Type B pancreatic cell (in vitro differentiated cells): ENCODE measurements at places on chromosomes 13 and 19.

DNA sequence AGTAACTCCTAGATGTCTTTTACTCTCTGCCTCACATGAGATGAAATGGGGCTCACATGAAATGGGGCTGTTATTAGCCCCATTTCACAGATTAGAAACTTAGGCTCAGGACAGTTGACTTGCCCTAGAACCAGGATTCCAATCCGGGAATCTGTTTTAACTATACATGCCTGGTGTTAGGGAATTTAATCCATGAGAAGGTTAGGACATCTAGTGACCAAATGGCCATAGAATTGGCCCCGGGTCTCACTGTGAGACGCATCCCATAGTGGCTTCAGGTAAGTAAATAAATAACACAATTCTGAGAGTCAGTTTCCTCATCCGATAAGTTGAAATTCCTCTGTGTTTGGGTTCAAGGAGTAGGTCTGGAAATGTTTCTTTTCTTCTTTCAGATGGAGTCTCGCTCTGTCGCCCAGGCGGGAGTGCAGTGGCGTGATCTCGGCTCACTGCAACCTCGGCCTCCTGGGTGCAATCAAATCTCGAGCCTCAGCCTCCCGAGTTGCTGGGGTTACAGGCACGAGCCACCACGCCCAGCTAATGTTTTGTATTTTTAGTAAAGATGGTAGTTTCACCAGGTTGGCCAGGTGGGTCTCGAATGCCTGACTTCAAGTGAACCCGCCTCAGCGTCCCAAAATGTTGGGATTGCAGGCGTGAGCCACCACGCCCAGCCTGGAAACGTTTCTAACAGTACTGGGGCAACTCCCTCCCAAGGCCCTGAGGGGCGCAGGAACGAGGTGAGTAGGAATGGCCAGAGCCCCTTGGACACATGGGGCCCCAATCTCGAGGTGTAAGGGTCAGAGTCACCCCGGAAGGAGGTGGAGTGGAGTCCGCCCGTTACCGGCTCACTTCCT, 1.2 kb upstream of the ZNF574 start:
- no peak for DNase-seq

DNA sequence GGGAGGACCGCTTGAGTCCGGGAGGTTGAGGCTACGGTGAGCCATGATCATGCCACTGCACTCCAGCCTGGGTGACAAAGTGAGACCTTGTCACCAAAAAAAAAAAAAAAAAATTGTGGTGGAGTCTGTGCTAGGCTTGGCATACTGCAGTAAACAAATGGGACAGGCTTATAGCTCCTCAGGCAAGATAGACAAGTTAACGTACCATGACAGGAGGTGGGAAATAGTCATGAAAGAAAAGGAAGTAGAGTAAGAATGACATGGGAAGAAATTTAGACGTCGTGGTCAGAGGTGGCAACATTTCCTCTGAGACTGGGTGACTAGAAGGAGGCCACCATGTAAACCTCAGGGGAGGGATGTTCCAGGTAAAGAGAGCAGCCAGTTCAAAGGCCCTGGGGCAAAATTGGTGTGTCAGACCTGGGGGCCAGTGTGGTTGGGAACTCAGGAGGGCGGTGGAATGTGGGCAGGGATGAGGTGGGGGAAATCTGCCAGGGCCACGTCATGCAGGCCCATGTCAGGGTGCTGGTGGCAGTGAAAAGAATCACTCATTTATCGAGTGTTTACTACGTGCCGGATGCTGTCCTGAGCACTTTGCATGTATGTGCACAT, 5.6 kb downstream of the SNRPA start:
- DNase-seq, result no peak

GRCh38 chr19:46456930-46457329, 14.4 kb downstream of the PNMA8A start:
- DNase-seq, result no peak

GRCh38 chr19:50330365-50331078, 1.3 kb upstream of the KCNC3 start:
- DNase-seq, result peak; percentile 91

- DNase-seq, result no peak
These were observed 166.1 kb downstream of the USP12 start for GRCh38 chr13:27005556-27005955.

DNA sequence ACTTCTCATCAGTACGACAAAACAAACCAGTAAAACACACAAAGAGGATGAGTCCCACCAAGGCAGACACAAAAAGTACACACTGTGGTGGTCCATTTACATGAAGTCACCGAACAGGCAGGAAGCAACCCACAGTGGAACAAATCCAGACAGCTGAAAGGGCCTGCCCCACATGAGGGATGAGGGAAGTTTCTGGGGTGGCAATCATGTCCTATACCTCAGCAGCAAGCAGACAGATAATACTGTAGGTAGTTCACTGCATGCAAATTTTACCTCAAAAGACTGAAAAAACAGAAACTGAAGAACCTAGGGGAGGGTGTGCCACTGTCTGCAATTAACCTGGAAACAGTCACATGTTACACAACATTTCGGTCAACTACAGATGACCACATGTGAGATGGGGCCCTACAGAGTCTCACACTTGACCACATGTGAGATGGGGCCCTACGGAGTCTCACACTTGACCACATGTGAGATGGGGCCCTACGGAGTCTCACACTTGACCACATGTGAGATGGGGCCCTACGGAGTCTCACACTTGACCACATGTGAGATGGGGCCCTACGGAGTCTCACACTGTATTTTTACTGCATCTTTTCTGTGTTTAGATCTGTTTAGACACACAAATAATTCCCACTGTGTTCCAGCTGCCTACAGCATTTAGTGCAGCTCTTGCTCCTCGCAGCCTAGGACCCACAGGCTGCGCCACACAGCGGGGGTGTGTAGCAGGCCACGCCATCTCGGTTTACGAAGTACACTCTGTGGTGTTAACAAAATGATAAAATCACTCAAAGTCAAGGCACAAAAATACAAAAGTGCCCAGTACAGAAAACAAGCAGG, 22.2 kb downstream of the PCID2 start:
- DNase-seq, result no peak

- DNase-seq, result no peak
These were observed 10.1 kb upstream of the ZNF358 start for GRCh38 chr19:7505682-7506384.

DNA sequence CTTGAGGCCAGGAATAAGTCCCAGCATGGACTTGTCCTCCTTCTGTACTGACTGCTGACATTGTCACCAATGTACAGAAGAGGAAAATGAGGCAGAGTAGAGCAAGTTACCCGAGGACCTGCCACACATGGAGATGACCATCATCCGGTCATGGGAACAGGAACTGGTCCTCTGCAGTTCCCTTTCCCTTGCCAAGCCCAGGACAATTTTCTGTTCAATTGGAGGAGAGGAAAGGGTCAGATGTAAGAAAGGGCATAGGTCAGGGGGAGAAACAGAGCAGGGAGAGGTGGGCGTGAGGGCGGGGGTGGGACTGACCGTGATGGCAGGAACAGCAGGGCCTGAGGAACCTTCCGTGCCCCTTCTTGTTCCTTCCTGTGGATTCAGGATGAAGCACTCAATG, 18.6 kb downstream of the PHLDB3 start:
- no peak for DNase-seq

DNA sequence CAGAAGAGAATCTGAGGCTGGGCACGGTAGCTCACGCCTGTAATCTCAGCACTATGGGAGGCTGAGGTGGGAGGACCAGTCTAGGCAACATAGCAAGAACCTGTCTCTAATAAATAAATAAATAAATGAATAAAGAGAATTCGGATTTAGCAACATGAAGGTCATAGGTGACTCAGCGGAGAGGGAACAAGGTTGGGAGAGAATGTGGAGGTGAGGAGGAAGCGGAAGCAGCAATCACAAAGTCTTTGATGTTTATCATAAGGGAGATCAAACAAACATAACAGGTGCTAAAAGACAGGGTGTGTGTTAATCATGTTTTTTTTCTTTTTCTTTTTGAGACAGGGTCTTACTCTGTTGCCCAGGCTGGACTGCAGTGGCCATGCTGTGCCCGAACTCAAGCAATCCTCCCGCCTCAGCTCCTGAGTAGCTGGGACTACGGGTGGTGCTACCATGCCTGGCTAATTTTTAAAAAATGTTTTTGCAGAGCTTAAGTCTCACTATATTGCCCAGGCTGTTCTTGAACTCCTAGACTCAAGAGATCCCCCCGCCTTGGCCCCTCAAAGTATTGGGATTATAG, 16.3 kb downstream of the PBX4 start:
- DNase-seq, result no peak

DNA sequence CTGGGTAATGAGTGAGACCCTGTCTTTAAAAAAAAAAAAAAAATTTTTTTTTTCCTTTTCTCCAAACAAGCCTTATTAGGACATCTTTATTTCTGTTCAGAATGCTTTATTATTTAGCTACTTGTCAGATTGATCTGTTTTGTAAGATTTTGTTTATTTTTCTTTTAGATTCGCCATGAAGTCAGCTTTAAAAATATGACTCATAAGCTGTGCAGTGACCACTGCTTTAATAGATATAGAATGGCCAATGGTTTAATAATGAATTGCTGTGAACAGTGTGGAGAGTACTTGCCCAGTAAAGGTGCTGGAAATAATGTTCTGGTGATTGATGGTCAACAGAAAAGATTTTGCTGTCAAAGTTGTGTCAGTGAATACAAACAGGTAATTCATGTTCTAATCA, 47.7 kb downstream of the ZMYM2 start:
- no peak for DNase-seq

DNA sequence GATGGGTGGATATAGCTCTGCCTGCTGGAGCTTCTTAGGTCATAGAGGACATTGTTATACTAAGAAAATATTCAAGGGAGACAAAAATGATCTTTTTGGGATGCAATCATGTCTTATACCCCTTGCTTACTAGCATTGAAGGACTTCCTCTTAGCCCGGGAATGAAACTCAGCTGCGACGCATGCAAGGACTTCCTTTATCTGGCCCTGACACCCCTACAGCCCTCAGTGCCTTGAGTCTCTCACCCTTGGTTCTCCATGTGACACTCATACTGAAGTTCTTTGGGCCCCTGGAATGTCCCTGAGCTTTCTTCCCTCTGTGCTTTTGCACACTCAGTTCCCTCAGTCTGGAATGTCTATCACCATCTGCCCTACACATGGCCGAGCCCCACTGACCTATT, 72.5 kb upstream of the MTIF3 start:
- DNase-seq, result no peak

DNA sequence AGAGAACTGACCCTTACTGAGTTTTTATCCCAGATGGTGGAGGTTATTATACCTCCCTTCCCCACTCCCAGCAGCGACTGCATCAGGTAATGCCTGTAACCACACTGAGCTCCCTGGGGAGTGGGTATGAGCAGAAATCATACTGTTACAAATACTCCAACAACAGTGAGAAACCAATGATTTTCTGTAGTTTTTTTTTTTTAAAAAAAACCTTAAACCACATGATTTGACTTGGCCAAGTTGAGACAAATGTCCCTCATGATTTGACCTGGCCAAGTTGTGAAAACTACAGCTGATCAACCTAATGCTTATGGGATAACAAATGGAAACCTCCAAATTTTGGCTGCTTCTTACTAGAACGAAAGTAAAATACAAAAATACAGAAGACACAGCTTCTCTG, 33.1 kb upstream of the SERP2 start:
- DNase-seq, result no peak

GRCh38 chr13:40631605-40632004, 34.8 kb downstream of the FOXO1 start:
- DNase-seq, result no peak

- peak; percentile 93 for DNase-seq
These were observed 459 bp downstream of the MIDN start for GRCh38 chr19:1248786-1249297.

DNA sequence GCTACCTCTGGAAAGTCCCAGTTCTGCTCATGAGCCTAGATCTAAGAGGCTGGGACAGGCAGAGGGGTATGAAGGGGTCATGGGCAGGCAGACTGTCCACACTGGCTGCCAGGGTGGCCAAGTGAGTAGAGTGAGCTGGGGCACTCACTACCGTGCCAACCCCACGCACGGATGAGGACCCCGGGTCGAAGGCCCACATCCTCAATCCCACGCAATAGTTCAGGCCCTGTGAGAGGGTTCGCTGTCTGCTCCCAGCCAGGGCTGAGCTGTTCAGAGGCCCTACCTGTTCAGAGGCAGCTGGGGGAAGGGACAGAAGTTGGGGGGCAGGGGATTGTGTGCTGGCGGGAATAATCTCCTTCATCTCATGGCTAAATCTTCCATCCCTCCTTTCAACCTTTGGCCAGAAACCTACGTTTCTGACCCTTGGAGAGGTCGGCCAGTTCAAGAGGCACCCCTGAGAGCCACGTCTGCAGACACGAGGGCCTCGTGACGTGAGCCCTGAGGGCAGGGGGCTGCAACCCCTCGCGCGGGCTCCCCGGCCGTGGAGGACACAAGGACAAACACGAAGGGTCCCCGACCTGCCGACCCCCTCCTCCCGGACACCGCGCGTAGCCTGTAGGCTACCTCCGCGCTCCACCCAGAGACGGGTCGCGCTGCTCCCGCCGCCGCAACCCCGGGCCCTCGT, 1.0 kb upstream of the RPS5 start:
- DNase-seq, result no peak

DNA sequence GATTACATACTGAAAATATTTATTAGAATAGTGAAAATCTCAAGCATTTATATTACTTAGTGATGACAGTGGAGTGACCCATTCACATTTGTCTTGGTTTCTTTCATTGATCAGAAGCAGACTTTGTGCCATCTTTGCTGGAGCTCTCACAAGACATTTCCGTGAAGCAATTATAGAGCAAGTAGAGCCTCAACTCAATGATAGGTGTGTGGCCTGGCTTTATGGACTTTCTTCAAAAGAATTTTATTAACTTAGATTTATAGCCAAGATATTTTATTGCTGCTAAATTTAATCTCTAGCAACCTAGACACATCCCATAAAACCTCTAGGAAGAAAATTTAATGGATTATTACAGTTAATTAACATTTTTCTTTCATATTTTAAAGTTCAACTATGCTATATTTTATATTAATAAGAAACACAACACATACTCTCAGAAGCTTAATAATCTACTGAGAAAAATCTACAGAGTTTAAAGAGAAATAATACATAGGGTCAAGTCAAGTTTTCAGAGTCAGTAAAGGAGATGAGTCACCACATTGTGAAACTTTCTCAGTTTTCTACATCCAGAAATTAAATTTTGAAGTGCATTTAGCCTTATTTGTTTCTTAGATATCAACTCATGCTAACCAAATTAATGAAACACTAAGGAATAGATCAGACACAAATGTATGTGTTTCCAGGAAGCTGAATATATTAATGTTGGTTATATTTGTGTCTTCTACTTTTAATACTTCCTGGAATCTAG, 160.5 kb downstream of the LACC1 start:
- DNase-seq, result no peak

GRCh38 chr13:112978561-112979405, 9.8 kb downstream of the MCF2L start:
- DNase-seq, result no peak

- DNase-seq, result no peak
These were observed 181.6 kb downstream of the KLF12 start for GRCh38 chr13:73952648-73953047.

DNA sequence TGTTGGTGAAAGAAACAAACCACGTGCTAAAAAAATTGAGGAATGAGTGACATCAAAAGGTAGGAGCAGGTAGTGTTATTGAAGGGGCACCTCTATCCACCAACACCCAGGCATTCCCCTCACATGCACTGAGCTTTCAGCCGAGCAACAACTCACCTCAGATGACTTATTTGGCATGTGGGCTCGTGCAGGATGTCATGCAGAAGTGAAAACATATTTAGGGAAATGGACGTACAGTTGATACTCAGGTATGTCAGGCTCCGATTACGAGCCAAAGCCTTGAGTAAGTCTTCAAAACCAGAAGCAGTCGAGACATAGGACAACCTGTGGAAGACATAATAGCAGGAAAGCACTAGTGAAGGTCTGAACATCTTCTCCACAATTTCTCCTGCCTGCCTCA, 30.4 kb downstream of the NLRP11 start:
- DNase-seq, result no peak
